ENCODE measurements at places on chromosomes 11 and 22.

GRCh38 chr11:95920460-95921105, 3.3 kb downstream of the MTMR2 start:
- no peak for DNase-seq

GRCh38 chr11:44088377-44088776, 7.1 kb upstream of the EXT2 start:
- DNase-seq, result no peak

DNA sequence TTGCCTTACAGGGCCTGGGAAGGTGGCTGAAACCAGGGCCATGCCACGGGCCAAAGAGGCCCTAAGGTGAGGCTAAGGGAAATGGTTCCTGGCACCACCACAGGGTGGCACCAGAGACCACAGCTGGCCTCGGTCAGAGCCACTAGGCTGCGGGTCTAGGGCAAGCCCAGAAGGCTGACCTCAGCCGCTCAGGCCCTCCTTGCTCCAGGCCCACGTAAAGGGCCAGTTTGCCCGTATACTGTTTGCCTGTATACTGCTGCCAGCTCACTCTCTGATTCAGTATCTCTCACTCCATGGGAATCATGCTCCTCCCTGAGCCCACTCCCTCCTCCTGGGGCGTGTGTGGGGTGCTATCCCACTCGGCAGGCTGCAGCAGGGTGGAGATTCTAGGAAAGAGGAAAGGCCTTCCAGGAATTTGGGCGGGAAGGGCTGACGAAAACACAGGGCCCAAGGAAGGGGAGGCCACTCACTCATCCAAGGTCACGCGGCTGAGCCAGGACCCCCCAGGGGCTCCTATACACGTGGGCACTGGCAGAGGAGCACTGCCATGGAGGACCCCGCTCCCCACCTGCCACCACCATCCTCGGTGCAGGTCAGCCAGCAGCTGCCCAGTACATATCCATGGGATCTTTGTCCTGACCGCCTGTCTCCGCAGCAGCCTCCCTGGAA, 62.4 kb downstream of the NECTIN1 start:
- DNase-seq, result peak; percentile 22

DNA sequence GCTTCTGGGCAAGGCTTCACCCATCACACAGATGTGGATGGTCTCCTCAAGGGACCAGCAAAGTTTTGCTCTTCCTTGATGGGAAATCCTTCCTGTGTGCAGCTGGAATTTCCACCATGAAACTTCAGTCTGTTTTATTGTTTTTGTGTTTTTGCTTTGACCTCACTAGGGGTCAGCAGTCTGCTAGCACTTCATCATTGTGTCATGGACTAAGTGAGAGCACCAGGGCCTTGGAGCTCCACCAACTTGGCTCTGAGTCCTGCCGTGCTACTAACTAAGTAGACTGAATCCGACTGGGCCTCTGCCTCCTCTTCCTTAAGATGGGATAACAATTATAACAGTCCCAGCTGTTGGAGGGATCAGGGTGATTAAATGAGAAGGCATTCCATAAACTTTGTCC, 305.8 kb upstream of the NCAM1 start:
- DNase-seq, result peak; percentile 7

DNA sequence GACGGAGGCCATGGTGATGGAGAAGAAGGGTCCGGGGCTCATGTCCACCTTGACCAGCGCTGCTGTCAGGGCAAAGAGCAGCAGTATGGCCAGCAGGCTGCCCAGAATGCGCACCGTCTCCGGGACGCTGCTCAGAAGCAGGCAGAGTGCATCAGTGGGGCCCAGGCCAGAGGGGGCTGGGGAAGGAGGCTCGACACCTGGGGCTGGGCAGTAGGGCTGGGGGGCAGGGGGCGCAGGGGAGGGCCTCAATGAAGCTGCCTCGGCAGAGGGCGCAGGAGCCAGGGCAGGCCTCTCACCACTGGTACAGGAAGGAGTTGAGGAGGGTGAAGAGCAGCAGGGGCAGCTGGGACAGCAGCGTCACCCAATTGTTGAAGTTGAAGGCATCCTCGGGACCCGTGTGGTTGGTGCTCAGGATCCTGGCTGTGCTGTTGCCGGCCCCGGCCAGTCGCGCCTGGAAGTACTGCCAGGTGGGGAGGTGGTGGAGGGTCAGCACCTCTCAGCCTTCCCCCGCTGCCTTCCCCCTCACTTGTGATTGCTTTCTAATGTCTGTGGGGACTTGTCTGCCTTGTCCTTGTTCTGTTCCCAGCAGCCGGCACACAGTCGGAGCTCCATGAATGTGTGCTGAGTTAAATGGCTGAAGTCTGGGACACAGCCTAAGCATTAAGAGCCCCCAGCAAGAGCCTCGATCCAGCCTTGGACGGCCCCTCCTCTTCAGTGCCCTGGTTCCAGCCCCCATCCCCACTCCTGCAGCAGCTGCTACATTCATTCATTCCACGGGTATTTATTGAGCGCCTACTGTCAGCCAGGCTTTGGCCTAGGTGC, 2.3 kb downstream of the SLC29A2 start:
- no peak for DNase-seq

- no peak for DNase-seq
Measured at GRCh38 chr11:58125469-58125868, at the start of gene OR9I1. Gene OR9I1 (minus strand): TSS chr11:58125530. CDS start chr11:58119444, 6,086 bp downstream.

DNA sequence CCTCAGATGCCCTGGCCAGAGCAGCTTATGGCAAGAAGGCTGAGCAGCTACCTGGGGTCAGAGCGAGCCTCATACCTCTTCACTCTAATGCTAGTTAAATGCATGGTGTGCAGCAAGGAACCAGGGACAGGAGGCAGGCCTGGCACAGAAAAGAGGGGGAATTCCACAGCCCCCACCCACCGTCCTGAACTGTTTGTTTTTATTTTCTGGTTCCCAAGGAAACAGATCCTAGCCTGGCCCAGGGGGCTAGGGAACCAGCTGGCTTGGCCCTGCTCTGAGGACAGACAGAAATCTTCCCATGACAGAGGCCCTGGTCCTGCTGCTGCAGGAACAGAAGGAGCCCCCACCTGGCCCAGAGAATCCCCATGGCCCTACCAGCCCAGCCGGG, 40.4 kb downstream of the SLCO2B1 start:
- no peak for DNase-seq

Measured in LNCaP clone FGC (cell line).